Subcutaneous preadipocyte (primary cell): ENCODE measurements at places on chromosomes 1 and 21. TPM values are rescaled to one million over a fixed set of nuclear protein-coding genes. Genes with fewer than 3 reads are reported as not detected.

Gene SLAMF8
- under 0.01 TPM in 1 of 2 replicates, not detected in the other for total RNA-seq

Gene OR2T29
- total RNA-seq: not detected in 2 replicates

Gene ATAD3C
- 0.20 TPM in 1 of 2 replicates, not detected in the other for total RNA-seq

Gene RNU1-3
- total RNA-seq: under 0.01 TPM in 2 replicates
